Peyer's patch (tissue), 4 donors: ENCODE measurements at places on chromosomes 2 and 18.

- no peak for DNase-seq
Measured at GRCh38 chr2:204264085-204264553, 281.2 kb upstream of the PARD3B start.

- no peak for DNase-seq
Measured at GRCh38 chr2:200308546-200309295, 2.2 kb downstream of the SPATS2L start.

DNA sequence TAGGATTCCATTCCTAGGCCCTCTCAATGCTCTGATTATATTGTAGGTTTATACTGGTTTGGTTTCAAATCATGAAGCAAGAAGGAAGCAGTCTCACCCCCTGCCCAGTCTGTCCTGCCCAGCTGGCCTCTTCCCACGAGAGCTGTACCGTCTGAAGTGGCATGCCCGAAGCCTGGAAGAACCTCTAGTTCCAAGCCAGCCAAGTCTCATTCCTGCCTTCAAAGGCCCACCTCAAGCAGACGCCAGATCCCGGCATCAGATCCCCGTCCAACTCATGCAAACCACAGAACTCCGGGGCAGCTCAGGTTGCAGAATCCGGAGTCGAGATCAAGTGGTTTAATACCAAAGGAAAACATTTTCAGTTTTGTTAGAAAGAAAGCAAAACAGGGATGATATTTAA is 234.4 kb downstream of the LPIN1 start:
- DNase-seq: no peak

DNA sequence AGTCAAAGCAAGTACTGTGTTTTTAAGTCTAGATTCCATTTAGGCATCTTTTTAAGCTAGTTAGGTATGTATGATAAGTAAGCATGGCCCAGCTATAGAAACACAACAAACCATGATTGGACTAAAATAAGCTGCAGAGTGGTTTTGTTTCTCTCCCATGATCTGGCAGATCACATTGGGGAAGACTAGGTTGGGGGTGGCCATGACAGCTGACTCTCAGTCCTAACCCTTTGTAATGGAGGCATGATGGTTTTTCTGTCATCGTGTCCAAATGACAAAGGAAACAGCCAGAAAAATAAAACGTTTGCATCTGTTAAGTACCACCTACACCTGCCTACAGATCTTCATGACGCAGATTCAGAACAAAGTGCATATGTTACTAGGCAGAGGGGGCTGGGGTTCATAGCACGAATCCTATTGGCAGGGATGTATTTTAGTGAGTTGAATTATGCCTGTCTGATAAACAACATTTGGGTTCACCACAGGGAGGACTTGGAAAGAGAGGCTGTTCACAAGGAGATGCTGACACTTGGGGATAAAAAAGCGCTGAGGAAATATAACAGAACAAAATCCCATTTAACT is 33.8 kb upstream of the GALNT5 start:
- DNase-seq: no peak
